ENCODE measurements at places on chromosomes 16 and 17.

DNA sequence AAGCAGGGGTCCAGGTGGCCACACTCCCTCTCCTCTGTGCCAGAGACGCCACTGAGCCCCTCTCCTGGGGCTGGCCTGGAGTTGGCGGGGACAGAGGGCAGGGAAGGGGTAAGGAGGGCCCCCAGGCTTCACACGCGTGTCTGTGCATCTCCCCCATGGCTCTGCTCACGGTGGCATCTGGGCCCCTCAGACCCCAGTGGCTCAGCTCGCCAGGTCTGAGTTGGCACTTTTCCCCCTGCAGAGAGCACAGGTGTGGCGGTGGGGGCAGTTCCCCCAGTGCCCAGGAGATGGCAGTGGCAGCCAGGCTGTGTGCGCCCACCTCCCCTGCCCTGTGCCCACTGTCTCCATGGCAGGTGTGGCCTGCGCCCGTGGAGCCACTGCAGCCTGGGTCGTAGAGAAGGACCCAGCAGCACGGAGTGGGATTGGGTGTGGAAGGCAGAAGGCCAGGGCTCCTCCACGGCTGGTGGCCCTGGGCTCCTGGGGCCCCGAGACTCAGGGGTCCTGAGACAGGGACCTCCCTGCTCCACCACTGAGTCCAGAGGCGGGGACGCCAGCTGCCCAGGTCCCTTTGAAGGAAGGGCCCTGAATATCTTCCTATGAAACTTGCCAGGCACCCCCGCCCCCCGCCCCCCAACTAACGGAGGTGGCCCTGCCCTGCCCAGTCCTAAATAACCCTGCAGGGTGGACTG lies 4.3 kb upstream of the APRT start:
- DNase-seq: no peak

- DNase-seq: no peak
Measured at GRCh38 chr17:5630434-5630833, 46.1 kb upstream of the NLRP1 start.

GRCh38 chr17:51559778-51560177 lies 299.4 kb downstream of the UTP18 start:
- no peak for DNase-seq

DNA sequence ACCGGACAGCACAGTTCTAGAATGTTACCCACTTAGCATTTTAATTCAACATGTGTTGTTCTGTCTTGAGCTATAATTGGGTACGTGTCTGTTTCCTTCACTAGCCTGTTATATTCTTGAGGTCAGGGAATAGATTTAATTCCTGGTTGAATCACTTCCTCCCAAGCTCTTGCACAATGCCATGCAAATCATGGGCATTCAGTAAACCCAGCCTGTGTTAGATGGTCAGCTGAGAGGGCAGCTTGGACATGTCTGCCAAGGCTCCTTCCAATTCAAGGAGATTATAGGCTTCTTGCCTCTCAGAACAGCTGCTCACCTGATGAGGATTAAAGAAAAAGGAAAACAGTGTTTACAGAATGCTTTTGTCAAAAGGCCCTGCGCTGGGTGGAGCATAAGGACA lies 12.6 kb downstream of the C1QTNF1 start:
- DNase-seq: peak; percentile 57

- no peak for DNase-seq
Measured at GRCh38 chr17:18017958-18018357, 21.0 kb downstream of the ATPAF2 start.

DNA sequence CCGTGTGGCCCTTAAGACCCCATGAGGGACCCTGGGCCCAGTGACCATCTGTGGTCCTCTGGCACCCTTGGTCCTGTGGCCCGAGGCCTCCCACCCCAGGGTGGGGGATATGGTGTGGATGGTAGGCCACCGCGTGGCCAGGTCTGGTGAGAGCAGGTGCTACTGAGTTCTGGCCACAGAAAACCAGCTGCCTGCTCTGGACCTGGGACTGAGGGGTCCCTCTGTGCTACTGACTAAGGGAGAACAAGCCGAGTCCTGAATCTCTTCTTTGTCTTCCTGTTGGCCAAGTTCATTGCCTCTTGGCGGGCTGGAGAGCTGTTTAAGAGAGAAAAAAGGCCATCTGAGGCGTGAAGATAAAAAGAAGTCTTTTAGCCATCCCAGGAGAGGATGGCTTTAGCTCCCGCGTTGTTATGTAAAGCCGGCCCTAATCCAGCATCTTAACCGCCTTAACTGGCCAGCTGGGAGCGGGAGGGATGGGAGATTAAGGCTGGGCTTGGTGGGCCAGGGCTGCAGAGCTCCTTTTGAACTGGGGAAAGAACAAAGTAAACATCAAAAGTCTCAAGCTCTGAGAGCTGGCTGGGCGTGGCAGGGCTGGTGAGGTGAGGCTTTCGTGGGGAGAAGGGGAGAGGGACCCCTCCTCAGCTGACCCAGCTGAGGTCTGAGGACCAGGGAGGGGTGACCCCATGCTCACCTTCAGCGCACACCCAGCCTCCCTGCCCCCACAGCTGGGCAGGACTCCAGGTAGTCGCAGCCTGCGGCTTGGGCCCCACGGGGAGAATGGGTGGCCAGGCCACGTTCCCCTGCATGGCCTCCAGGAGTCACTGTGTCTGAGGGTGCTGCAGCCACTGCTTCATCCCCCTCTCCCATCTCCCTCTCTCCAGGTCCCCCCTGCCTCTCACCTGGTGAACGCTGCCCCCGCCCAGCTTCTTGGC lies 62.4 kb downstream of the NKD1 start:
- no peak for DNase-seq

DNA sequence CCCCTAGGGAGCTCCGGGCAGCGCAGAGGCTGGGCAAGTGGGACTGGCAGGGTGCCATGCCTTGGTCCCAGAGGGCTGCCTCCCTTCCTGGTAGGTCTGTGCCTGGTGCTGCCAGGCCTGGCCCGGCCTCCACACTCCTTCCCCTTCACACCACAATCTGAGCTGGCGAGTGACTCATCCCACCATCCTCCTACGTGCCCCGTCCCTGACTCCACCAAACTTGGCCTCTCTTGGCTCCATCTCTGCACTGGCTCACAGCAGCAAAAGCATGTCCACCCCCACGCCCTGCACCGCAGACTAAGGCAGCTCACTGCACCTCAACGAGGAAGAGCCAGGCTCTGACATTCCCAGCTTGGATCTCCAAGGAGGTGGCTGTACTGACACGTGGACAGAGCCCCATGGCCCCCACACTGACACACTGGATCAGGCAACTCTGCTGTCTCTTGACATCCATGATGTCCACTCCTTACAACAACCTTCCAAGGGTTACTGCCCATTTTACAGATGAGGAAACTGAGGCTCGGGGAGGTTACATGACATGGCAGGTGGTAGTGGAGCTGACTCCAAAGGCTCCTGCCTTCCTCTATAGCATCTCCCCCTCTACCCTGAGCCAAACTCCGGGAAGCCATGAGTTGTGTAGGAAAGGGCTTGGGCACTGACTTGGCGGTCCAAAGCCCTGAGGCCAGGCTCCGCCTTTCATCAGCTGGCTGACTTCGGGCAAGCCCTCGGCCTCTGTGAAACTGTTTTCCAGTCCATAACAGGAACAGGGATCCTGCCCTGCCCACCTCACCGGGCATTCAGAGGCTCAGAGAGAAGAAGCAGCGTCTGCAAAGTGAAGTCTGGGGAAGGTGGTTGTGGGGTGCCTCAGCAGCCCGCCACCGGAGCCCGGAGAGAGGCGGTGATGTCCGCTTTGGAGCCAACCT lies 20.1 kb upstream of the KRT19 start:
- DNase-seq: peak; percentile 91

DNA sequence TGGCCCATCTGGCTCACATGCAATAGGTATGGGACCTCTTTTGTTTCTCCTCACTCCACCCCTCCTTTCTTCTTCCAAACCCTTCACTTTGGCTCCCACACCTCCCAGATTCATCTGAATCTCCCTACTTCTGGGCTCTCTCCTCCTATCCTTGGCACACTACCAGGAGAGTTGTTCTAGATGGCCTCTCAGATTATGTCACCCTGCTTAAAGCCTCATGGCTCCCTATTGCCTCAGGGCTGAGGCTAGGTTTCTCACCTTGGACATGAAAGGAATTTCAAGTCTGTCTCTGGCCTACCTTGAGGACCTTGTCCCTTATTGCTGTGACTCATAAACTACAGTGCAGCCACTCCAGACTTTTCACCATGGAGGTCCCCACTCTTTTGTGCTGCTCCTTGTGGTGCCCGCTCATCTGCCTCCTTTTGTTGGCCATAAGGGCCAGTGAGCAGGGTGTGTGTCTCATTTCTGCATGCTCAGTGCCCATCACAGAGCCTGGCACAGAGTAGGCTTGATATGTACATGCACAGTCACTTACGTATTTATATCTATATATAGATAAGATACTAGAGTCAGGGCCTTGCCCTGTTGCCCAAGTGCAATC lies 1.0 kb upstream of the MFAP4 start:
- peak; percentile 80 for DNase-seq

GRCh38 chr16:64251742-64252141 lies 870.1 kb downstream of the CDH11 start:
- no peak for DNase-seq

GRCh38 chr16:17685447-17685846 lies 214.7 kb upstream of the XYLT1 start:
- no peak for DNase-seq

DNA sequence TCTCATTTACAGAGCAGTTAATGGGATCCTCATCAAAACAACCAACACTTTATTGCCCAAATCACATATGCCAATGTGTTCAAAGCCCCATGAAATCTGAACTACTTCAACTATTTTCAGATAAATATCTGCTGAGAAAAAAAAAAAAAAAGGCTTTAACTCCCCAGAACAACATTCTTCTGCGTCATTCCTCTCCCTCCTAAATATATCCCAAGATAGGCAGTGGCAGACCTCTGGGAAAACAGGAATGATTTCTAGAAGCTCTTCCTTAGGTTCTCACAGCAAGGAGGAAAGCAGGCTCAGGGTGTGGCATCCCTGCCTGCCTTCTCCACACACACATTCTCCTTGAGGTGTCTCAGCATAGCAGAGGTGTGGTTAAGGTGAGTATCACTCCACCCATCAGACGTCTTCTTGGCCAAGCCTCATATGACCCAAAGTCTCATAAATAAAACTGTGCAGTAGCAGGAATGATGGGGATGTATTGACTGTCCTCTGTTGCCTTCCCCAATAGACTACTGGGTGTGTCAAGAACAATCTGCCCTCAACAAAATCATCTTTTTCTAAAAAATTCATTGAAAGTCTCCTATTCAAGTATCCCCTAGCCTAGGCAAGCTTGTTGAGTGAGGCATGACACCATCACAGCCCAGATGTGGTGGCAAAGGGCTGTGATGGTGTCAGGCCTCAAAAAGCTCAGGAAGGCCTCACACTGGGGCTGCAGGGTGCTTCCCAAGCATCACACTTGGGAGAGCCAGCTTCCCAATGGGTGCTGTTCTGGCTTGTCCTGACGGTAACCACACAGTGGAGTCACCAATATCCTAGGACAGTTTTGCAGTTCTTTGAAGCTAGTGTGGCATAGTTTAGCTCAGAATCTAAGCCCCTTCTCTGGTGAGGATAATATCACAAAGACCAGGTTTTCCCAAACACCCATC lies 135.4 kb upstream of the SOX9 start:
- no peak for DNase-seq

Data from posterior vena cava (tissue), 2 donors.